ENCODE measurements at places on chromosomes 16 and 17.

- no peak for DNase-seq
Measured at GRCh38 chr17:49573510-49574322, 2.0 kb upstream of the NXPH3 start.

- DNase-seq: no peak
Measured at GRCh38 chr16:12375046-12375740, 398.7 kb downstream of the SNX29 start.

DNA sequence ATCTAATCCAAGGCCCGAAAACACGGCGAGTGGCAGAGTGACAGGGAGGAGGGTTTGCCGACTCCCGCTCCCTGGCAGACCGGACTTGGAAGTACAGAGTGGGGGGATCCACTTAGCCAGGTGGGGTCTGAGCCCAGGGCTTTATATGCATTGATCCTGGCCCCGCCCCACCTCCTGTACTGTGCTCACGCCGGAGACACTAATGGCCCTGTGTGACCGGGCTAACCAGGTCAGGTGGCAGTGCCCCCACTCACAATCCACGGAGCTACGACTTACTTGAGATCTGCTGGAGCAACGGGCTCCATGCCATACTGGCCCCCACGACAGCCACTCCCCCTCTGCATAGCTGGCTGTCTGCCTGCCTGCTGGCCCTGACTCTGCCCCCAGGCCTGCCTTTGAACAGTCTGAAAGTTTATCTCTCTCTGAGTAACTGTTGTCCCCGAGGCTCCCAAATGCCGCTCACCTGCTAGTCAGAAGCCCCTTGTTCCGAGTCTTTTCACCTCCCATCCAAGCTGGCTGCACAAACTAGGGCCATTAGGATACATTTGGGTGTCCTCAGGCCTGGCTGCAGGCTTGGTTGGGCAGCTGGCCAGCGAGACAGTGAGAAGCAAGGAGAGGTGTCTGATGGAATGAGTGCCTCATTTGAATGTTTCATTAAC is 28.0 kb downstream of the CACNA1G start:
- DNase-seq: no peak

DNA sequence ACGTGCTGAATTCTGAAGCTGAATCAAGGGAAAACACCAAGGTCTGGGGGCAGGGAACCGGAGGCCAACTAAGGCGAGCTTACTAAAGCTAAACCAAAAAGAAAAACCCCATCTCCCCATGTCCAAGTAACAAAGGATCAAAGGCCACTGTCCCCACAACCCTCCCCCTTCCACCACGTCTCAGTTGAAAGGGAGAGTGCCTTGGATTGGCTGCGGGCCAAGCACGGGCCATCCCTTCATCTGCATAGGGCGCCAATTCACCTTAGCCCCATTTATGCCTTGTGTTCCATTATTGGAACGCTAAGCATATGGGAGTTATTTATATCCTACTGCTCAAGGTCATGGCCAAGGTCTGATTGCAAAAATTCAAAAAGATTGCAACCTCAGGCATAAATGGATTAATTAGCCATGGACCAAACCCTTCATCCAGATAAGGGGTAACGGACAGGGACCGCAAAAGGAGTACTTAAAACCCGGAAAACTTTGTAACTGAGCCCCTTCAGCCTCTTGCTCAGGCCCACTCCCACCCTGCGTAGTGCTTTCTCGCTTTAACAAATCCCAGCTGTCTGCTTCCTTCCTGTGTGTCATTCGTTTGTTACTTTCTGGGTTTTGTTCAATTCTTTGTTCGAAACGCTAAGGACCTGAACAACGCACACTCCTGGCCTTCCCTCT is 740 bp upstream of the ATP6V0D1 start:
- DNase-seq: no peak

- DNase-seq: no peak
Measured at GRCh38 chr17:3037259-3037658, 26.1 kb downstream of the OR1D5 start.

GRCh38 chr17:74569020-74570003 is 2.0 kb upstream of the CD300H start:
- no peak for DNase-seq

DNA sequence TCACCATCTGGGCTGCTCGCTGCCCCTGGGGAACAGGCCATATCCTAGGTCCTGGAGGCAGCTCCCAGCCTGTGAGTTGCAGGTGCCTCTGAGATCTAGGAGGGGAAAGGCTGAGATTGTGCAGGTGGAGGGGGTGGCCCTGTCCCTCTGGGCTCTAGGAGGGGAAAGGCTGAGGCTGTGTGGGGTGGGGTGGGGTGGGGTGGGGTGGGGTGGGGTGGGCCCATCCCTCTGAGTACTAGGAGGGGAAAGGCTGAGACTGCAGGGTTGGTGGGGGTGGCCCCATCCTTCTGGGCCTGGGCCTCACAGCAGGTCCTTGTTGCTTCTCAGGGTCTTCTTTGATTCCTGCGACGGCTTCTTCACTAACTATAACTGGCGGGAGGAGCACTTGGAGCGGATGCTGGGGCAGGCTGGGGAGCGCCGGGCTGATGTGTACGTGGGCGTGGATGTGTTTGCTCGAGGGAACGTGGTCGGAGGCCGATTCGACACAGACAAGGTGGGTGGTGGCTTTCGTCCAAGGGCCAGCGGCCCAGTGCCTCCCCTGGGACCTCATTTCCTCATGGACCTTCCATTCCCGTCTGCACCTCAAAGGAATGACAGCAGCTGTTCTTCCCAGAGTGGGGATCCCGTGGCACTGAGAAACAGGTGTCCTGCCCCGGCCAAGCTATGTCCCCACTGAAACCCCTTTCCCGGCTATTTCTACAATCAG is 7.1 kb downstream of the ENGASE start:
- no peak for DNase-seq

GRCh38 chr16:51880776-51881175 is 666.2 kb downstream of the TOX3 start:
- DNase-seq: no peak

GRCh38 chr16:86457501-86458148 is 52.7 kb upstream of the FOXF1 start:
- no peak for DNase-seq

DNA sequence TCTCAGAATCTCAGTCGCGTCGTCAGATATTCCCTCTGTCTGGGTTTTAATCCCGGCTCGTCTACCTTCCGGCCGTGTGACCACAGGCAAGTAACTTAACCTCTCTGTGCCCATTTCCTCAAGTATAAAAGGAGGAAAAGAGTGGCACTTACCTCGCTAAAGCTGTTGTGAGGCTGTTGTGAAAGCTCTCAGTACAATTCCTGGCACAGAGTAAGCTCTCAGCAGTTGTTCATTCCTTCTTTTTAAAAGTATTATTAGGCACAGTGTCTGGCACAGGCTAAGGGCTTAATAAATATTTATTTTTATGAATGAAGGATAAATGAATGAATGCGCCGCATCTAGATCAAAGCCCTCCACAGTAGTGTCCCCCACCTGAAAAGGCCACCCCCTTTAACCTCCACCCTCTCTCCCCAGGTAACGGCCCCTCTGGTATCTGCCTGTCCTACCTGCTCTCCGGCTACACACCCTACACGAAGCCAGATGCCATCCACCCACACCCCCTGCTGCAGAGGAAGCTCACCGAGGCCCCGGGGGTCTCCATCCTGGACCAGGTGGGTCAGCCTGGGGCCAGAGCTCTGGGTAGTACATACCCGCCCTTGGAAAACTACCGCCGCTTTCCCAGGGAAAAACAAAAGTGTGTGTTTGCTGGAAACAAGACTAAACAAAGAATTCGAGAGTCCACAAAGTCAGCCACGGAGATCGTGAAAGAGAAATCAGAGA is 6.0 kb downstream of the OSGIN1 start:
- no peak for DNase-seq

Measured in nephron progenitor cell (in vitro differentiated cells).